ENCODE measurements at places on chromosomes 7 and 10.

- DNase-seq = no peak
These were observed 35.2 kb downstream of the ATOH7 start for GRCh38 chr10:68196701-68197100.

DNA sequence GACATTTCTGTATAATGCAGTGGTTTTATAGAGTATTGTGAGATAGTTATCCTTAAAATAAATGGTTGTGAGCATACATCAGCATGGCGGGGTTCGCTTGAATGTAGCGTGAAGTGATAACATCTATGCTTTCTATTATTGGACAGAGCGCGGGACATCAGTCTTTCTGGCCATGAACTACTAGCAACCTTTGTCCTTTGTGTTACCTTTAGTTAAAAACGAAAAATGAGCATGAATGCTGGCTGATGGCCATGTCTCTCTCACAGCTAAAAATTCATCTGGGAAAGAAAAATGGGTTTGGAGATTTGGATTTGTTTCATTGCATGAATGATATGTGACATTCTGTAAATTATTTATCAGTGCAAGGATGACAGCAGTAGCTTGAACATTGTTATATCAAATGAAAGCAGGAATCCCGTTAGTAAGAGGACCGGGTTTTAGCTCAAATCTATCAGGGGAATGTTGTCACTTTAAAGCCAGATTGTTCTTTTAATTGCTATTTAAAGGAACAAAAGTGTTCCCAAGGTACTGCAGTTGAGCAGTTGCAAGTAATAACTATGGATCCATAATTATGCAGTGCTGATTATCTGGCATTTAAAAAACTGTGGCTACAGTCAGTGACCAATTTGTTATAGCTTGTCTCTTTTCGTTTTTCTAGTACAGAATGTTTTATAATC, 131.0 kb downstream of the KAT6B start:
- DNase-seq = no peak

DNA sequence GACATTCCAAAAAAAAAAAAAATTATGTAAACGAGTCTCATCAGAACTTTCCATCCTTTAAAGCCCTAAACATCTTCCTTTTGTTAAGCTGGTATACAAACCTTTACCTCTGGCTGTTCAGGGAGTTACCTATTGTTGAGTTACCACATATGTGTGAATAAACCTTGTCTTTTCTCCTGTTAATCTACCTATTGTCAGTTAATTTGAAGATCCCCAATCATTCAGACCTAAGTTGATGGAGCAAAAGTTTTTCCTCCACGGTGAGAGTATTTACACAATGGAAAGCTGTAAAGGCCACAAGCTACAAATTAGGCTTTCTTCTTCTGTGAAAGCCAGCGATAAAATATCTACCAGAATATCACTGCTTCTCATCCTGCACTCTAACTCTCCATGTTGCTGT, 80.3 kb downstream of the SKAP2 start:
- no peak for DNase-seq

DNA sequence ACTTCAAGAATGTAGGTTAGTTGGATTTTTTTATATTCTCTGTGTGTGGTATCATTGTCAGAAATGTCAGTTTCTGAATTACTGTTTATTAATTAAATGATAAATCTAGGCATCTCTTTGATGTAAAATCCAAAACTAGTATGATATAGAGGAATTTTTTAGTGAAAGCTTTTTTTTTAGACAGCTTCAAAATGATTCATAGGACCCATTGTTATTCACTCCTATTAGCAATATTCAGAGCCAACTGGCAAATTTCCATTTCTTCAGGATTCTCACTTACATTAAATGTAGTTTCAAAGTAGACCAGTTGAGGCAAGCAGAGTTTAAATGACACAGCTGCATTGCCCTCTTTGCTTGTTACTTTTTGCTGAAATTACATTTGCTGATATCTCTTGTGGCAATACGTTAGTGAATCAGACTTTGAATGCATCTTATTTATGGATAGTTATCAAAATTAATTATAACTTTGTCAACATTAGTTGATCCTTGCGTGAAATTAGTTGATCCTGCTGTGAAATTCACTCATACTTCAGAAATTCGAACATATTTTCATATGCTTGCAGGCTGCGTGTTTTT, 20.3 kb downstream of the ZNF277 start:
- DNase-seq = no peak

- DNase-seq = peak; percentile 36
These were observed 759 bp downstream of the NUDT1 start for GRCh38 chr7:2242541-2243429.

DNA sequence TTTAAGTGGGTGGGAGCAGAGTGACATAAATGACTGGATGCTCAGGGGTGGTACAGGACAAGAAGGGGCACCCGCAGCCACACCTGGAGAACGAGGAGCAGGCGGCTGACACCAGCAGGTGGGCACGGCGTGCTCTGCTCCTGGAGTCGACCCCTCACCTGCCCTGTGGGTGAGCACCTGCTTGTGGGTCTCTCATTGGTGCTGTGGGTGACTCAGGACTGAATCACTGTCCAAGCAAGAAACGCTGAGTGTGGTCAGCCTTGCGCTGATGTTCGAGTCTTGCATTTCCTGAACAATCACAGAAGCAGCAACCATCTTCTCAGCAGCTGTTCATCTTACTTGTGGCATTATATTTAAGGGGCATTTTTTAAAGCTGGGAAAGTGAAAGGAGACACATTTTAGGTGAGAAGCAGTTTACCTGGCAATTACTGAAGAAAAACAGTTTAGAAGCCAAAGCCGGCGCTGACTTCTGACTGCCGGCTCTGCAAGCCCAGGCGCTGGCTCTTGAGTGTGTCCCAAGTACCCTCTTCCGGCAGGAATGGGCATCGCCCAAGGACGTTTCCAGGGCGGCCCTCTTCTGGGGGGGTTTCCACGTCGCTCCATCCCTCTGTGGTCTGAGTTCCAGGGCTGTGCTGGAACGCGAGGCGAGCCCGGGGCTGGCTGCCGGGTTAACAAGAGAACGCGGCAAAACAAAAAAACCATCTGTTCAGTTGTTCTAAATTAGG, 145.2 kb upstream of the PFKP start:
- DNase-seq = peak; percentile 27

- peak; percentile 84 for DNase-seq
These were observed 1028.7 kb downstream of the XPNPEP1 start for GRCh38 chr10:108894402-108895301.

GRCh38 chr7:151251689-151252560, 3.4 kb upstream of the SMARCD3 start:
- DNase-seq = no peak

GRCh38 chr10:32982293-32982709, 24.3 kb upstream of the ITGB1 start:
- no peak for DNase-seq

- DNase-seq = no peak
These were observed 39.0 kb upstream of the PTPRZ1 start for GRCh38 chr7:121833991-121834390.

DNA sequence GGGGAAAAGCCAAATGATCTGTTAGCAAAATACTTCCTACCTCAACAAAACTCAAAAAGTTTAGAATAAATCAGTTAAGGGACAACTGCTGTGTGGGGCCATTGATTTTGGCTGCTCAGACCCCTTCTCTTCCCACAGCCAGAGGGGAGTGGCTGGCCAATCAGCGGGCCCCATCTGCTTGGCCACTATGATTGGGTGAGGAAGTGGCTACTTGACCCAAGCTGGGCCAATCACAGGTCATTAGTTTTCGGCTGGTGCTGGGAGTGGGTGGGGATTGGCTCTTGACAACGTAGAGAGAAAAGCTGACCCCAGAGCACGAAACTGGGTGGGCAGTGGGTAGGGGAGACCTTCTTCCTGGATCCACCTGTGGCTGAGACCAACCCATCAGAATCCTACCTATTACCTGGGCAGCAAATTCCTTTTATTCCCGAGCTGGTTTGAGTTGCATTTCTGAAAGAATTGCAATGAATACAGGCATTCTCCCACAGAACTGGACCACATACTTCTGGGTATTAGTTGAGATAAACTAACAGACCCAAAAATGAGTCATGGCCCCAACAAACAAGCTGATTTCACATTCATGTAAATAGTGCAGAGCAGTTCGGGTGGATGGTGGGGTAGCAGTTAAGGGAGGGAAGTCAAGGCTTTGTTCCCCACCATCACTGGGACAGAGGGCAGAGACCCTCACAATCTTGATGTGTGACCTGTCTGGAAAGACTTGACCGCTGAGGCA, 35.6 kb upstream of the HMX3 start:
- no peak for DNase-seq

GRCh38 chr10:36030516-36030915, 388.4 kb upstream of the FZD8 start:
- no peak for DNase-seq

- DNase-seq = no peak
These were observed 159.4 kb downstream of the GRID1 start for GRCh38 chr10:86207226-86207625.

GRCh38 chr10:78650122-78650521, 418.6 kb upstream of the ZMIZ1 start:
- no peak for DNase-seq

DNA sequence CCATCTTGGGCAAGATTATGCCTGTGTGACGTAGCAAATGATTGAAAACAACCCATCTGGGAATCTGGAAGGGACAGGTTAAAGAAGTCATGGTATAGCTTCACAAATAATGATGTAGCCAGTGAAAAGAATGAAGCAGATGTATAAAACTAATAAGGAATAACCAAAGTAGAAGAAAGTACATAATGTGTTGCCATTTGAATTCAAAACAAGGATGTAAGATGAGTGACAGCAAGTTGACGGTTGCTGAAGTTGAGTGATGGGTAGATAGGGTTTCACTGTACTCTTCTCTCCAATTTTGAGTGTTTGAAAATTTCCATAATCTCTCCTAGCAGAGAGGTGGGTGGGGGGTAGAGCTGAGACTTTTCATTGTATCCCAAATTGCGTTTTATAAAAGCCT, 133.6 kb downstream of the FANK1 start:
- no peak for DNase-seq

- peak; percentile 66 for DNase-seq
These were observed 8.3 kb downstream of the PCBD1 start for GRCh38 chr10:70880077-70880534.

GRCh38 chr10:110918643-110919348, at the start of gene BBIP1:
Gene BBIP1 (minus strand): TSS chr10:110919180. CDS start chr10:110918157, 1,023 bp downstream.
- peak; percentile 100 for DNase-seq

DNA sequence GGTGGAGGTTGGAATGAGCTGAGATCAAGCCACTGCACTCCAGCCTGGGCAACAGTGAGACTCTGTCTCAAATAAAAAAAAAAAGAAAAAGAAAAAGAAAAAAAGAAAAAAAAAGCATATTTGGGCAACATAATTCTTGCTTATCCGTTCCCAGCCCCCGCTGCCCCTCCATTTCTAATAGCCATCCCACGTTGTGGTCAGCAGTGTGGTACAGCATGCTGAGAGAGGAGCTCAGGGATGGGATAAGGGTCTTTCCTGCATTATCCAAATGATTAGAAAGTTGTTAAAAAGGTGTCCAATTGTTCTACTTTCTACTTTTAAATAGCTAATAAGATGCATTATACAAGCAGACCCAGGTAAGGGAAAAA, 104.9 kb upstream of the ZNF92 start:
- DNase-seq = no peak

- no peak for DNase-seq
These were observed 165.0 kb downstream of the RGS10 start for GRCh38 chr10:119377451-119377957.

- no peak for DNase-seq
These were observed 757 bp upstream of the PALS2 start for GRCh38 chr7:24572393-24572996.

- no peak for DNase-seq
These were observed 174.5 kb downstream of the AHR start for GRCh38 chr7:17472939-17473338.
